HCT116 (cell line): ENCODE measurements at places on chromosomes 4 and X.

GRCh38 chr4:186651181-186651603 lies 72.5 kb downstream of the FAT1 start:
- DNase-seq: no peak

- DNase-seq: no peak
Measured at GRCh38 chr4:122636697-122637096, 15.8 kb upstream of the IL21 start.

- DNase-seq: no peak
Measured at GRCh38 chr4:66577922-66578321, 907.6 kb upstream of the EPHA5 start.

GRCh38 chr4:111836601-111837000 lies 308.7 kb upstream of the FAM241A start:
- DNase-seq: no peak

DNA sequence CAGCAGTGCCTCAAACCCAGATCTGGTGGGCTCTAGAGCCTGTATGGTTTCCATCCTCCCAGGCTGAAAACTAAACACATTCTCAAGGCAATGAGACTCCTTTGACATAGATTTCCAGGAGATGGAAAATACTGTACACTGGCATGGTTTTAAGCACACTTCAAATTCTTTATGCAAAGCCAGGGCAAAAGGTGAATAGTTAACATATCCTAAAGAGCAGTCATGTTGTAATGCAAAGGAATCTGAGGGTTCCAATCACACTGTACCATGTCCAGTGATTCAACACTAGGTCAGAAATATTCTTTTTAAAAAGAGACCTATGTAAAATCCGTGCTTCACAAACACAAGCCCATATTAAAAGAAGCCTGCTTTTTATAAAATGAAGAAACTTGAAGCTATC lies 195.3 kb downstream of the QDPR start:
- no peak for DNase-seq

DNA sequence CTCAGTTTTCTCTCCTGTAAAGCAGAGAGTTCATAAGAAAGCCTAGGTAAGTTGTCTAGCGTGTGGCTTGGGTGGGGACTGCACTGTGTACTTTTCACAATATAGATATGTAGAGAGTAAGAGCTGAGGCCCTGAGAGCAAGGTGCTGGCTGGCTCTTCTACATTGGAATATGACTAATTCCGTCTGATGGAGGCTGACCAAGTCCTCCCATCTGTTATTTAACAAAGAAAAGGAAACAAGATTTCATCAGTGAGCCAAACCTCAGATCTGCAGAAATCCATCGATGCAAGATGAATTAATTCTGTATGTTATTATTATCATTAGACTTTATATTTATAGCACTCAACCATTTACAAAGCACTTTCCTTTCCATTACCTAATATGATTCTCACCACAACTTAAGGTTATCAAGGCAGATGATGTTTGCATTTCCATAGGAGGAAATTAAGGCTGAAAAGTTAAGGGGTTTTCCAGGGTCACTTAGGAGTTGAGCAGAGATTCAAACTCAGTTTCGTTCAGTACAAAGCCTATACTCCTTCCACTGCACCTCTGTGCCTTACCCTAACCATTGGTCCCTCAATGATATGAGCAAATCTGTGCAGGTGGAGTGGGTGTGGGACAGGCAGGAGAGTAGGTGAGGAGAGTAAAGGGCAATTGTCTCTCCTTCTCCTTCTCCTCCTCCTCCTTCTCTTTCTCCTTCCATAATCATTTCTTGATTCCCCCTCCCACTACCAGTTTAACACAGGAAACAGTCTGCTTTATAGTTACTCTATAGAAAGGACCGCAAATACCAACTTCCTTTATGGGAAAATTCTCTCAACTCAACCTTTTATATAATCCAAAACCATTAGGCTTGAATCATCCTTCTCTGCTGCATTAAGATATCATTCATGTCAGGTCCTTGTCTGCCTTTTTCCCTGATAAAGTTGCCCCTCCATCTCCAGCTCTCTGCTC lies 27.6 kb upstream of the SRD5A3 start:
- no peak for DNase-seq

DNA sequence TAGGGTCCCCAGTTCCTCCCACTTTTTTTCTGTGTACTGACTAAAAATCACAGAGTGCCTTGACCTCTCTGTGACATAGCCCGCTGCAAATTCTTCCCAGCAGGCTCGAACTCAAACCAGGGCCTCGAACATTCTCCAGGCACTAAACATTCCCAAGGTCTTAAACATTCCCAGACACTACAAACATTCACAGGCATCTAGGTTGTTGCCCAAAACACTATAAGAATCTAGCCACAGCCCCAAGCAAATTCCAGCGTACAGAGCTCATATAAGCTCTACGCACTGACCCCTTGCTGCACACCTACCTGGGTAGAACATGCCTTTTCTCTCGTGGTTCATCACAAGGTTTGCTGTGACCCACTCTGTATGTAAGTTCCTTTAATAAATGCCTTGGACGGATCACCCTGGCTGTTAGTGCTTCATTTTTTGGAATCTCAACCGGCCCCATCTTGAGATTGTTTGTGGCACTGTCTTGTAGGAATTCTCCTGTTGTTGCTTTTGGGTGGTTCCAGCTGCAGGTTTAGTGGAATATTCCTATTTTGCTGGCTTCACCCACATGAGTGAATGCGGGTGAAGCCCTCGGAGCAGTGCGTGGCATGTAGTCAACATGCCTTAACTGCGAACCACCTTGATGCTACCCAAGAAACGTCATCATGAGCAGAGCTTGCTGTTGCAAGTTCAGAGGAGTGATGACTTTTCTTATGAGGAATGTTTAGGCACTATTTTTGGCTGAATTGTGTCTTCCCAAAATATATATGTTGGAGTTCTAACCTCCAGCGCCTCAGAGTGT lies 230.0 kb downstream of the HS3ST1 start:
- DNase-seq: no peak

DNA sequence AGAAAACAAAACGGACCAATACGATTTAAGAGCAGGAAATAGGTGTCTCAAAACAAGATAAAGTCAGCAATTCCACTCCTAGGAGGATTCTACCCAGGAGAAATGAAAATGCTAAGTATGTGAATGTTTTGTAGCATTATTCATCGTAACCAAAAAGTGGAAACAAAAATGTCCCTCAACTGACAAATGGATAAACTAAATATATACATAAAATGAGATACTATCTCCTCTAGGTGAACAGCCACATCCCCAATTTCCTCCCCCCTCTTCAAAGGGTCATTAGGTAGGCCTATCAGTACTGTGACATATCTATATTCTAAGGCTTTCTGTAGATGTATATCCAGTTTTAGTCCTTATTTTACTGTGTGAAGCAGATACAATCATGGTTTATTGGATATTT lies 18.0 kb downstream of the DDX3X start:
- no peak for DNase-seq

DNA sequence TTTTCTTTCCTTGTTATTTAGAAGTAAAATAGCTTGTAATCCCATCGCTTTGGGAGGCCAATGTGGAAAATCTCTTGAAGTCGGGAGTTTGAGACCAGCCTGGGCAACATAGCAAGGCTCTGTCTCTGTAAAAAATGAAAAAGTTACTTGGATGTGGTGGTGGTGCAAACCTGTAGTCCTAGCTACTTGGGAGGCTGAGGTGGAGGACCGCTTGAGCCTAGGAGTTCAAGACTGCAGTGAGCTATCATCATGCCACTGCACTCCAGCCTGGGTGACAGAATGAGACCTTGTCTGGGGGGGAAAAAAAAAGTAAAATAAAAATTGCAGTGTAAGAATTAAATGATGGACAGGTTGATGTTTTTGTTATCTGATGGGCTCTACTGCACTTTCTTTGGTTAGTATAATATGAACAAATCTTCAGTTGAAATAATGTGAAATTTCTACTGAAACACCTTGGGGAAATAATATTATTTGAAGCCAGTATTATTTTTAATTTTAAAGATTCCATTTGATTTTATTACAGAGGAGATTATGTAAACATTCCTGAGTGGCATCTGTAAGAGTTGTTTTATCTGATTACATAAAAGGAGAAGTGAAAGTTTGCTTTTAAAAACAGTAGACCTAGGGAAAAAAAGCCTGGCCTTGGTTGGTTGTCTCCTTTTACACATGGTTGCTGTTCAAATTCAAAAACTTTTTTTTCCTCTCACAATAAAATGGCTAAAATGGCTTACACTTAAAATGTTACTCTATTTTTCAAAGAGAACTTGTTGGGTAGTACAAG lies 10.5 kb upstream of the NDUFC1 start:
- DNase-seq: no peak

DNA sequence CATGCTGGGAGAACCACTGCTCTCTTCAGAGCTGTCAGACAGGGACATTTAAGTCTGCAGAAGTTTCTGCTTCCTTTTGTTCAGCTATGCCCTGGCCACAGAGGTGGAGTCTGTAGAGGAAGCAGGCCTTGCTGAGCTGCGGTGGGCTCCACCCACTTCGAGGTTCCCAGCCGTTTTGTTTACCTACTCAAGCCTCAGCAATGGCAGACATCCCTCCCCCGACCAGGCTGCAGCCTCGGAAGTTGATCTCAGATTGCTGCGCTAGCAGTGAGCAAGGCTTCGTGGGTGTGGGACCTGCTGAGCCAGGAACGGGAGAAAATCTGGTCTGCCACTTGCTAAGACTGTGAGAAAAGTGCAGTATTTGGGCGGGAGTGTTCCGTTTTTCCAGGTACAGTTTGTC lies 118.9 kb downstream of the SLC10A6 start:
- DNase-seq: no peak

- no peak for DNase-seq
Measured at GRCh38 chr4:176837169-176837895, 44.6 kb upstream of the VEGFC start.

DNA sequence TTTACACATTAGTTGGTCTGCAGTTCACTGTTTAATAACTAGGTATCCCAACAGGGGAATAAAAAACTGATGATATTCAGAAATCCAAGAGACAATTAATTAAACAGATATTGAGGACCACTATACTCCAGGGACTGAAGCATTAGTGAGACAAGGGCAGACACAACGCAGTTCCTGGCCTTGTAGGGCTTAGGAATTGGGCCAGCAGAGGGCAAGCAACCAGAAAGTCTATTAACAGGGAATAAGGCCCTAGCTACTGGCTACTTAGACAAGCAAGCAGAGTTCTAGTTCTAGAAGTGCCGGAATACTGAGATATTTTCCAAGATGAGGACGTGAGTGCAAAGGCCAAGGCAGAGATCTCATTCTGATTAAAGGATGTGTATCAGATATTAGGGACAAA lies 58.6 kb upstream of the ADGRA3 start:
- DNase-seq: no peak

- DNase-seq: no peak
Measured at GRCh38 chr4:177718514-177718913, 276.3 kb upstream of the AGA start.

DNA sequence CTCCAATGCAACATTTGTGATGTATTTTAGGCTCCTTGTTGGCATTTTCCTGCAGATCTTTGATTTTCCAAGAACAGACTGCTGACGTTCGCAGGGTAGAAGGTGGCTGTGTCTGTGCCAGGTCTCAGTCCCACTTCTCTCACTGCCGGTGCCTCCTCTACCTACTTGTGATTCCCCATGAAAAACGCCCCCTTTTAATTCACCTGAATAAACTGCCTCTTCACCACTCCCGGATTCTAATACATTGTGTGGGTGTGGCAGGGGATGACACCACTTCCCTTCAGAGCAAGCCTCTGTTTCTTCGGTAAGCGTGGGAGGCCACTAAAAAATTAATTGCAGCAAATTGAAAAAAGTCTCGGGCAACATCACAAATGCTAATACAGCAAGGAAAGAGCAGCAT lies 96.1 kb upstream of the FAM9B start:
- no peak for DNase-seq

GRCh38 chrX:14843666-14844065 lies 29.2 kb downstream of the FANCB start:
- no peak for DNase-seq

DNA sequence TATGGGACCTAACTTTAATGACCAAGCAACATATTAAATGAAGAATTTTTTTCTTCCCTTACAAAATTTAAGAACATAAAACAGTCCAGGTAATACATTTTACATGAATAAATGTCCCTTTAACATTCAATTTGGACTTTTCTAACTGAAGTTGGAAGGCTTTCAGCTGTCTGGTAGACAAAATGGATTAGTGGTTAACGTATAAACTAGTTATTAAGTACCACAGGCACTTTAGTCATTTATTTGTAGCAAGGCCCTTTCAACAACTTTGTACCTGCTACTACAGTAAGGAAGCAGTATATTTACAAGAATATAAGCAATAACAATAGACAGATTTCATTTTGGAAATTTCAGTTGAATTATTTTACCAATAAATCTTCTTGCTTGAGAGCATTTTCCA lies 152.5 kb upstream of the TENT5D start:
- DNase-seq: no peak

- DNase-seq: no peak
Measured at GRCh38 chrX:40227125-40227524, 129.4 kb upstream of the BCOR start.

- DNase-seq: peak; percentile 51
Measured at GRCh38 chrX:134999469-134999868, 8.7 kb downstream of the SMIM10 start.

- no peak for DNase-seq
Measured at GRCh38 chr4:106195435-106195950, 120.5 kb downstream of the TBCK start.

DNA sequence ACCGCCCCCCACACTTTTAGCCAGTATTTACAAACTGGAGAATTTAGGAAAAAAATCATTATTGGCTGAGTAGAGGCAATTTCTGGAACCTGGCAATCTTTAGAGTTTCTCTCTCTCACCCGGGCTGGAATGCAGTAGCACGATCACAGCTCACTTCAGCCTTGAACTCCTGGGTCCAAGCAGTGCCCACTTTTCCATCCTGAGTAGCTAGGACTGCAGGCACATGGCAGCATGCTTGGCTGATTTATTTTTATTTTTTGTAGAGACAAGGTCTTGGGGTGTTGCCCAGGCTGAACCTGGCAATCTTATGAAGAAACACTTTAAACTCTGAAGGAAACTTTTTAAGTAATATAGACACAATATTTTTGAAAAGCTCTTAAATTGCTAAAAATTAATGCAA lies 120.1 kb downstream of the AFF1 start:
- DNase-seq: no peak

- DNase-seq: no peak
Measured at GRCh38 chrX:31154946-31155345, 83.1 kb upstream of the FTHL17 start.

DNA sequence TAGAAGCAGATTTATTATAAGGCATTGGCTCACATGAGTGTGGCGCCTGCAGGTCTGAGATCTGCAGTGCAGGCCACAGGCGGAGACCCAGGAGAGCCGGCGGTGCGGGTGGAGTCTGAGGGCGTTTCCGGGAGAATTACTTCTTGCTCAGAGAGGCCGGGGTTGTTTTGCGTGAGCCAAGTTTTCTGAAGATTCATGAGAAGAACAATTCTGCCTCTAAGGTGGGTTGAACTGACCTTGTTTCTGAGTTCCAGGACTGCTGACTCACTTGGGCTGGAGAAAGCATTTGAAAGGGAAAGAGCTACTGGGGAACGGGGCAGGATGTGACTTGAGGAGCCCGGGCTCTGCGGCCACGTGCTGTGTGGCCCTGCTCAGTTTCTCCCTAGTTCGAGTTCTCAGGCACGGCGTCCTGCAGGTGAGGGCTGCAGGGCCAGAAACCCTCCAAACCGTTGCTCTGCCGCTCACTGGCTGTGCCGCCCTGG lies 36.7 kb upstream of the SORCS2 start:
- no peak for DNase-seq

- no peak for DNase-seq
Measured at GRCh38 chr4:10020106-10020505, 1.2 kb downstream of the SLC2A9 start.

GRCh38 chrX:122816288-122816687 lies 367.8 kb upstream of the GRIA3 start:
- no peak for DNase-seq
